ENCODE measurements at places on chromosomes 7 and 10. TPM values are rescaled to one million over a fixed set of nuclear protein-coding genes. Genes with fewer than 3 reads are reported as not detected.

DNA sequence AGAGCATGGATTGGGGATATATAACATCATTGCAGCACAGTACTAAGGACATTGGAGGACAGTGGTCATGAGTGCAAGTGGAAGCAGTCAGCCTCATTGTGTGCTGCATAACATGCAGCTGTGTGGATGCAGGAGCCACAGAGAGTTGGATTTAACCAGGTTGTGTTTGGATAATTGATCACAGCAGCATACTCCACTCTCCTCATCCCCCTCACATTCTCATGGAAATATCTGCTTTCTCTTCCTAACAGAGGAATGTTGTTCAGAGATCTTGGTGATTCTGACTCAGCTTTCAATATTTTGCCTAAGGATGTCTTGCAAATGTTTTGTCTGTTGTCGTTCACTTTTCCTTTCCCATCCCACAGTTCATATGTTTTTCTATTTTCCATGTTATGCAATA lies 31.8 kb upstream of the LSM8 start:
- DNase-seq, result no peak
- no peaks in the 10 kb centered on the region for H3K4me1 ChIP-seq
- H3K4me3 ChIP-seq, result no peak overlapping the region
- H3K27ac ChIP-seq, result no peak overlapping the region
- H3K36me3 ChIP-seq, result no peaks in the 10 kb centered on the region

DNA sequence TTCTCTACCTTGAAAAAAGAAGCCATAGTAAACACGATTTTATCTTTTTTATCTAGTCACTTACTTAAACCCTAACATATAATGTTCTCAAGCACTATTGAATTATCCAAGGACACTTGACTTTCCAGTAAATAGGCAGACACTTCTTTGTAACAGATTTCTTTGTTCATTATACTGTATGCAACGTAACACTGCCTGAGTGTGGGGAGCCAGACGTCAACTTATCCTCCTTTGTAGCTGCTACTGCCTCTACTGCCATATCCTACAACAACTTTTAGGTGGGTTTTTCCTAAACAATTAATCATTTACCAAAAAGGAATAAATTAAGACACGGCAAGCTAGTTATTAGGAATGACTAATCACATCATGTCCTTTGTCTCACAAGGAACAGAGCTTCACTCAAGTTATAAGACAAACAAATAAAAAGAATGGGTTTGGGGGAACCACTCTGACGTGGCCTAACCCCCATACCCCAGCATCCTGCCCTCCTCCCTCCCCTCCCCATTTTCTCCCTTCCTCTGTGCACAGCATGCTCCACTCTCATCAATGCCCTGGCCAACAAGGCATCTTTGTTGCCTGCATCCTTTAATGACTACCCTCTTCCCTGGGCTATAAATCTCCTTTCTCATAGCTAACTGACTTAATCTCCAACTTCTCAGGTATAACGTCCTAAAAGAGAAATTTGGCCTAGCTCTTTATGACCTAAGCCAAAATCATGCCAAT lies 43.3 kb downstream of the DOCK4 start:
- DNase-seq, result no peak
- no peaks in the 10 kb centered on the region for H3K36me3 ChIP-seq
- H3K27me3 ChIP-seq, result no peaks in the 10 kb centered on the region
- H3K4me1 ChIP-seq, result peaks cover 9% of the 10 kb centered on the region
- H3K4me3 ChIP-seq, result no peak overlapping the region

GRCh38 chr10:117674201-117674600 lies 131.7 kb downstream of the EMX2 start:
- DNase-seq, result no peak
- no peaks in the 10 kb centered on the region for H3K4me1 ChIP-seq
- H3K27me3 ChIP-seq, result no peaks in the 10 kb centered on the region
- H3K27ac ChIP-seq, result no peak overlapping the region

- DNase-seq, result peak; percentile 66
- no peak overlapping the region for H3K27ac ChIP-seq
- no peaks in the 10 kb centered on the region for H3K4me1 ChIP-seq
- H3K27me3 ChIP-seq, result no peaks in the 10 kb centered on the region
- H3K4me3 ChIP-seq, result no peak overlapping the region
These were observed 40.1 kb upstream of the CFAP46 start for GRCh38 chr10:132982301-132982989.

DNA sequence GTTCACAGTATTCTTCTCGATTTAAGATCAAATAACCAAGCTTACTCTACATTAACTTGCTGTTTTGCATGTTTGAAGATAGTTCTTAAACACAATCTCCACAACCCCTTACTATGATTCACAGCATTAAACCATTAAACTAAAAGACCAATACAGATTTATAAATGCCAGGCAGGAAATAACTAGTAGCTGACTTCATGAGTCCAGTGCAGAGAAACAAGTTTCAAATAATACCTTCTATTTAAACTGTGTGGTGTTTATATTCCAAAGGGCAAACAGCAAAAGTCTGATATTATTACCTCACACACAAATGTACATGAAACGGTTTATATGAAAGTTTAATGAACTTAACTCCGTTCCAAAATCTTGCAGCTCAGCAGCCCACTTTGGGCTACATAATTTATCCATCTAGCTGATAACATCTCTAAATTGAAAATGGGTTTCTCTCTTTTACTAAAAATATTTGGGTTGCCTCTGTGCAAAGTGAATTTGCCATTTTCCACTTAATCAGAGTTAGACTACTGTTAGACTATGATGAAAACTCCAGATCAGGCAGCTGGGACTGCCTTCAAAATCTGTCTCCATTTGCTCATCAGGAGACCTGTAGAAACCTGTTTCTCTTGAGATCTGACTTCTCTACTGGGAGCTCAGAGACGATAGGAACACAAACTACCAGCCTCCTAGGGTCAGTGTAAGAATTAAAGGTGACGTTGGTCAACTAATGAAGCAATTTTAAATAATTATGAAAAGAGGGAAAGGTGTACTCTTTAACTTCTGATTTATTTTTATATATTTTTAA lies 287.3 kb downstream of the FZD1 start:
- no peak for DNase-seq
- no peak overlapping the region for H3K27ac ChIP-seq
- no peaks in the 10 kb centered on the region for H3K4me1 ChIP-seq
- no peak overlapping the region for H3K4me3 ChIP-seq
- H3K36me3 ChIP-seq, result no peaks in the 10 kb centered on the region
- no peaks in the 10 kb centered on the region for H3K27me3 ChIP-seq

DNA sequence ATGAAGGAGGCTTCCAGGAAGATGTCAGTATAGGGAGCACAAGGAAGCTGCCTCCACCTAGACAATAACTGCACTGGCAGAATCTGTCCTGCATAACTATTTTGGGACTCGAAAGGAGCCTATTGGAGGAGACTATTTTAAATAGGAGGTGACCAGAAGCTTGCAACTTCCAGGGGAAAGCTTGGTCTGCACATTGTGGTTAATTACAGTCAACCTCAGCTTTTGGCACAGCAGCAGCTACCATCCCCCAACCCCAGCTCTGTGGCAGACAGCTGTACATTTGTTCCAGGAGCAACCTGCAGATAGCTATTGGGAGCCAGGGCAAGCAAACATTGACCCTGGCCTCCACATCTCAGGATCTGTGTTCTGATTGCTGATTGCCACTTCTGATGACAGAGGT lies 46.3 kb upstream of the NANOS1 start:
- H3K36me3 ChIP-seq, result no peaks in the 10 kb centered on the region
- H3K4me3 ChIP-seq, result no peak overlapping the region
- DNase-seq, result no peak
- H3K27me3 ChIP-seq, result no peaks in the 10 kb centered on the region

DNA sequence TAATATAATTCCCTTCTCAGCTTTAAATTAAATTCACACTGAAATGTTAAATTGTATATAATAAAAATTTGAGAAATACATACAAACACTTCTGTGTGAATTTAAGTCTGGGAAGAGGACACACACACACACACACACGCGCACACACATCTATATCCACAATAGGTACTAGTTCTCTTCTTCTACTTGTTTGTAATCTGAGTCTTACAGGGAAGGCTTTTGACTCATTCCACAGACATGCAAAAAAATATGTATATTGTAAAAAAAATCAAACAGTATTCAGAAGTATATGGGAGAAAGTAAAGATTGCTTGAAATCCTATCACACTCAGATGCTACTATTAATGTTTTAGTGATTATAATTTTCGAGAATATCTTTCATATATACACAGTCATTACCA lies 276.2 kb downstream of the MDFIC start:
- H3K36me3 ChIP-seq, result no peaks in the 10 kb centered on the region
- H3K27ac ChIP-seq, result no peak overlapping the region
- DNase-seq, result no peak
- H3K27me3 ChIP-seq, result no peaks in the 10 kb centered on the region
- H3K4me3 ChIP-seq, result no peak overlapping the region

GRCh38 chr10:70500812-70501301 lies 22.3 kb downstream of the PALD1 start:
- DNase-seq, result no peak
- H3K4me3 ChIP-seq, result no peak overlapping the region
- H3K27ac ChIP-seq, result no peak overlapping the region
- H3K4me1 ChIP-seq, result peaks cover 10% of the 10 kb centered on the region

GRCh38 chr10:29389935-29390334 lies 101.1 kb downstream of the LYZL1 start:
- no peak overlapping the region for H3K27ac ChIP-seq
- H3K4me3 ChIP-seq, result no peak overlapping the region
- H3K4me1 ChIP-seq, result no peaks in the 10 kb centered on the region
- no peaks in the 10 kb centered on the region for H3K27me3 ChIP-seq
- no peaks in the 10 kb centered on the region for H3K36me3 ChIP-seq

DNA sequence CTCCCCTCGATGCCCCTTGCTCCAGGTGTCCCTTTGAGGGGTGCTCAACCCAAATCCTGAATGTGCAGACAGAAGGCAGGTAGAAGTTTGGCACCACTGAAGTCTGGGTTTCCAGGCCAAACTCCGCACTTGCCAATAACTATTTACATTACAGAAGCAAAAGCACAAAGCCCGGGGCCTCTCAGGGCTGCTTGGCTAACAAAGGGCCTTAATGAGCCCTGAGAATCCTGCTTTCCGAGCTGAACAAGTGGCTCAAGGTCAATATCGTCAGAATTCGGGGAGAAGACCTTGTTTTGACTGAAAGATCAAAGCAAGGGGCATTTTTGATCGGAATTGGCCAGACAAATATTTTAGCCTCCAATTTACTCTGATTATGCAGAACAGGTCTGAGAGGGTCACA lies 189.9 kb downstream of the HERPUD2 start:
- H3K27me3 ChIP-seq, result no peaks in the 10 kb centered on the region
- H3K4me3 ChIP-seq, result no peak overlapping the region

GRCh38 chr7:106623853-106624252 lies 37.1 kb downstream of the CCDC71L start:
- H3K36me3 ChIP-seq, result no peaks in the 10 kb centered on the region
- H3K27me3 ChIP-seq, result no peaks in the 10 kb centered on the region
- no peak overlapping the region for H3K4me3 ChIP-seq

DNA sequence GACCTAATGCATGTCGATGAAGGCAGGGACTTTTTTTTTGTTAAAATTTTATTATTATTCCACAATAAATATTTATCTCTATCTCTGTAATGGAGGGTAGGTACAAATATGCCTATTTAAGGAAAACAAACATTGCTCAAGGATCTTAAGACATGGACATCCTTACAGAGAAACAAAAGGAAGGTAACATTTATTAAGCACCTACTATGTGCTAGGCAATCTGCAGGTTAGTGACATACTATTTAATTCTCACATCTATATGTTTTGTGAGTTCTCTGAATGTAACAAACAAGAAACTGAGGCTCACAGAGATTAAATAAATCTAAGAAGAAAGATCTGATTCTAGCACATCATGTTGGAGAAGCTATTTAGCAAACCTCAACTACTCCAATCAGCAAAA lies 32.1 kb downstream of the LMOD2 start:
- H3K4me1 ChIP-seq, result no peaks in the 10 kb centered on the region
- no peak overlapping the region for H3K4me3 ChIP-seq
- DNase-seq, result no peak
- H3K27ac ChIP-seq, result no peak overlapping the region

GRCh38 chr7:56019501-56019900 lies 31.7 kb downstream of the PSPH start:
- H3K27ac ChIP-seq, result no peak overlapping the region
- no peaks in the 10 kb centered on the region for H3K27me3 ChIP-seq
- no peaks in the 10 kb centered on the region for H3K36me3 ChIP-seq

DNA sequence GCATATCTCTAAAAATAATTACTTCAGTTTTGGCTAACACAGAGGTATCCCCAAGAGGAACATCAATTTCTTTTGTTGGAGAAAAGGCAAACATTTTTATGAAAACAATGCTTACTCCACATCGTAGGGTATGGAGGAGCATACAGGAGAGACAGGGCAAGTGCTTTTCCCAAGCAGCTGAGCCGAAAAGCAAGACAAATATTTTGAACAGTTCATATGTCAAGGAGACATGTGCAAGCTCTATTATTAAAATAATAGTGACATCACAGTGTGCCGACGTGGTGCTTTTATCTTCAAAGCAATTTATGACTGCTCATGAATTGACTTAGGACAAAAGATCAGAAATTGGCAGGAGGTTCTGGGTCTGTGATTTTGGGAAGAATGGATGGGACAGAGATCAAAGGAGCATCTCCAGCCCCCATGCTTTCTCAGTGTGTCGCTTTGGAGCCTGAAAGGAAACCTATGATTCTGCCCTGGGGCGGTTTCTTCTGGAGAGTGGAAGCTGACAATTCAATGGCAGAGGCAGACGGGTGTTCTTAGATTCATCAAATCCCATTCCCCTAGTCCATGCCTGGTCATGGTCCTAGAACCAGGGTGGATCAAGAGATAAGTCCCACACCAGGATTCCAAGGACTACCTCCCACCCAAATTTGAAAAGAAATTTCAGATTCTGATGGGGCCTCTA lies 97.1 kb downstream of the JCAD start:
- H3K4me3 ChIP-seq, result no peak overlapping the region
- H3K27me3 ChIP-seq, result no peaks in the 10 kb centered on the region
- H3K4me1 ChIP-seq, result peaks cover 4% of the 10 kb centered on the region
- no peaks in the 10 kb centered on the region for H3K36me3 ChIP-seq
- no peak overlapping the region for H3K27ac ChIP-seq

GRCh38 chr7:36606976-36607720 lies 117.1 kb downstream of the AOAH start:
- no peak overlapping the region for H3K4me3 ChIP-seq
- DNase-seq, result no peak
- H3K27me3 ChIP-seq, result no peaks in the 10 kb centered on the region
- H3K4me1 ChIP-seq, result no peaks in the 10 kb centered on the region
- H3K27ac ChIP-seq, result no peak overlapping the region
- H3K36me3 ChIP-seq, result no peaks in the 10 kb centered on the region

The NSUN5 gene
- 17.2 TPM for total RNA-seq

The TFAM gene
- total RNA-seq, result 38.6 TPM

The OR6V1 gene
- total RNA-seq, result not detected

The ZNF736 gene
- 10.6 TPM for total RNA-seq

The FZD8 gene
- total RNA-seq, result 3.7 TPM

The DLX5 gene
- total RNA-seq, result 0.53 TPM

The LIPF gene
- total RNA-seq, result not detected

The MOGAT3 gene
- total RNA-seq, result not detected

The ZNF316 gene
- 28.4 TPM for total RNA-seq
